Esophagus muscularis mucosa (tissue), 4 donors: ENCODE measurements at places on chromosomes 7 and 10. TPM values are rescaled to one million over a fixed set of nuclear protein-coding genes. Genes with fewer than 3 reads are reported as not detected.

The AKR1E2 gene
- total RNA-seq, result 19.1 TPM

The NPSR1 gene
- not detected for total RNA-seq

GRCh38 chr7:19145434-19146115 is 354 bp upstream of the FERD3L start:
- DNase-seq, result no peak

GRCh38 chr7:32427769-32428291 is 62.4 kb downstream of the LSM5 start:
- no peak for DNase-seq

DNA sequence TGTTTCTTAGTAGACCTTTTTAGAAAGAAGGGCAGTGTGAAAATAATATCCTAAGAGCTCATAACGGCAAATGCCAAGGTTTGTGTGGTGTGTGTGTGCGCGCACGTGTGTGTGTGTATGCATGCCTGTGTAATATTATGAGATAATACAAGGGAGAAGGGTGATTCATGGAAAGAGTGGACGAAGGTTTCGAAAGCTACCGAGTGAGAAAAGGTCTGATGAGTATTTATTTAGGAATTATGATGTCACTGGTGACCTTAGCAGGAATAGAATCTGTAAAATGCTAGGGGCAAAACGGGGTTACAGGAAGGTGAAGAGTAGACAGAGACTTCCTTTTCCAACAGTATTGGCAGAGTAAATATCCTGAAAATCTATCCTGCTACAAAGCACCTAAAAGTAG is 107.3 kb downstream of the AHR start:
- no peak for DNase-seq

GRCh38 chr10:130179640-130180039 is 43.4 kb downstream of the GLRX3 start:
- DNase-seq, result no peak

GRCh38 chr7:143519411-143520131 is 41.9 kb downstream of the TAS2R41 start:
- no peak for DNase-seq

- DNase-seq, result no peak
Observed at GRCh38 chr10:79034271-79034876, 34.4 kb upstream of the ZMIZ1 start.

DNA sequence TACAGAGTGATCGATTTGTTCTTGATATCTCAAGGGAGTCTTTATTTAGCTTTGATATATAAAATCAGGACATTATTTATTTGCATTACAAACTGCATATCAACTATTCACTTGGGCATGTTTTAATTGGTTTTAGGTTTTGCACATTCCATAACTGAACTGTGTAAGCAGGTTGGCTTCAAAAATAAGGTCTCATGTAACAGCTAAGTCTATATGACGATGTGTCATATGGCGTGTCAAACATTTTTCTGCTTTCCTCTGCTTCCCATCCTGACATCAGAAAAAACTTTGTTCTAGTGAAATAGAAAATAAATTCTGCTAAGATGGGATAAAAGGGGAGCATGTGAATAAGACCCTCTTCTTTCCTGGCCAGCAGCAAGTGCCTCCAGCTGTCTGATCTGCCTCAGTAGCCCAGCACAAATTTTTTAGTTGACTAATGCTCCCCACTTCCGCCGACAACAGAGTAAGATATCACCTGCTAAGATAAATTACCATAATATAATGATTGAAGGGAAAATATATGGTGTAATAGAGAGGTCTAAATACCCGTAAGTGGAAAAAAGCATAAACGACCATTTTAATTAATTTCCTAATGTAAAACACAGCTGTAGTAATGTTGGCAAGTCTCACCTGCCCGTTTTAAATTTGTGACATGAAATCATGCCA is 180.5 kb downstream of the TAX1BP1 start:
- no peak for DNase-seq

DNA sequence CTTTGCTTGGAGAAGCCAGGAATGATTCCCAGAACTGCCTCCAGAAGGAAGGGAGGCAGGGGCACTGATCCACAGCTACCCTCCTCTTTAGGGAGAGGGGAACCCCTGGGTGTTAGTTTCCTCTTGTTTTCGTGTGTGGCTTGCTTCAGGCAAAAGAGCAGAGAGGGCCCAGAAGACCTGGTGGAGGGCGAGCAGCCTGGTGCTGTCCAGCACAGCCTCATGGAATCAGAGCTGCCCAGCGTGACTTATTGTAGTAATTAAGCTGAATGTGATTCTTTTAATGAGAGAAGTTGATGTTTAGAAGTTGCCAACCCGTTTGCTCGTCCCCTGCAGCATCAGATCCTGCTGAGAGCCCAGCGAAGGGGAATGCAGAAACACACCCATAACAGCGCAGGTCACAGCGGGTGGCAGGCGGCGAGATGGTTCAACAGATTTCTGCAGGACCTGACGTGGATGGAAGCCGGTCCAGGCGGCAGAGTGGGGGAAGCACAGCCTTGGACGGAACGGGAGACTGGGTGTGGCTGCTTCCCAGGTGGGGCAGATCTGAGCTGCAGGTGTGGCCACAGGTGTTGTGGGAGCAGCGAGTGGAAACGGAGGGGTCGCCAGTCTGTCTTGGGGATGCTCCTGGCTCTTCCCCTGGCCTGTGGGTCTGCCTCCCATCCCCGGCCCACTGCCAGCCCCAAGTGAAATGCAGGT is 53.7 kb upstream of the SHH start:
- DNase-seq, result peak; percentile 66

DNA sequence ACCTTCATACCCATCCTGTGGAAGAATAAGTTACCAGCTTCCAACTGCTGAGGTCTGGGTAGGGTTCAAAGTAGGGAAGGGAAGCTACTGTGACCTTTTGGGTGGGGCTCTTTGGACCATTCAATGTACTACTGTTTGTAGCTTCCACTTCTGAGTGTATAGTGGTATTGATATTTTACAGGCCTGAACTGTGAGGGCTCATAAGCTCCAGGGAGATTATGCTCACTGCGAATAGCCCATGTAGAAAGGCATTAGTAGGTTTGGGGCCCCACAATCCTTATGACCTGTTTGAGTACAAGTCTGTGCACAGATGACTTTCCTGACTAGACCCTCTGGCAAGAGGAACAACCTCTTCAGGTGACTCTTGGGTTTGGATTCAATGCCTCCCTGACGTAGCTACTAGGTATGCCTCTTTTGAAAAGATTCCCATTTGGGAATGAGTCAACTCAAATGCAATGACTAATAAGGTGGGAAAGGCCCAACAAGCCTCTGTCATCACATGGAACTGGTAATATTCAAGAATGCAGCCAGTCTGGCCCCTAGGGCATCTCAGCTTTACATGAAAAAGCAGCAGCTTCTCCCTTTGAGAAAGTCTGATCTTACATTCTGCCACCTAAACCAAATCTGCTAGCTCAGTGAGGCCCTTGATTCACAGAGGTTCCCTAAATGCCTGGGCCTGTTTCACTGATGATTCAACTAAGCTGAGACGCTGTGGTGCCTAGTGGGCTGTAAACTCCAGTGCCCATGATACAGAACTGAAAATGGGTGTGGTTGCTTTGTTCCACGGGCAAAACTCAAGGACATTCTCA is 79.8 kb downstream of the ABI1 start:
- DNase-seq, result no peak
